Ecto neural progenitor cell (in vitro differentiated cells): ENCODE measurements at places on chromosomes 11 and 22.
A peak's percentile ranks its signal among the peaks of the same experiment; 100 is the strongest.

DNA sequence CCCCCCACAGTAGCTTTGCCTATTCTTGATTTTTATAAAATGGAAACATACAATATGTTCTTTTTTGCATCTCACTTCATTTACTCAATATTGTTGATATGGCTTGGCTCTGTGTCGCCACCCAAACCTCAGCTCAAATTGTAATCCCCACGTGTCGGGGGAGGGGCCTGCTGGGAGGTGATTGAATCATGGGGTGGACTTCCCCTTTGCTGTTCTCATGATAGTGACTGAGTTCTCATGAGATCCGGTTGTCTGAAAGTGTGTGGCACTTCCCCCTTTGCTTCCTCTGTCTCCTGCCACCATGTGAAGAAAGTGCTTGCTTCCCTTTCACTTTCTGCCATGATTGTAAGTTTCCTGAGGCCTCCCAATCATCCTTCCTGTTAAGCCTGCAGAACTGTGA, 431.3 kb downstream of the MN1 start:
- no peak for DNase-seq

DNA sequence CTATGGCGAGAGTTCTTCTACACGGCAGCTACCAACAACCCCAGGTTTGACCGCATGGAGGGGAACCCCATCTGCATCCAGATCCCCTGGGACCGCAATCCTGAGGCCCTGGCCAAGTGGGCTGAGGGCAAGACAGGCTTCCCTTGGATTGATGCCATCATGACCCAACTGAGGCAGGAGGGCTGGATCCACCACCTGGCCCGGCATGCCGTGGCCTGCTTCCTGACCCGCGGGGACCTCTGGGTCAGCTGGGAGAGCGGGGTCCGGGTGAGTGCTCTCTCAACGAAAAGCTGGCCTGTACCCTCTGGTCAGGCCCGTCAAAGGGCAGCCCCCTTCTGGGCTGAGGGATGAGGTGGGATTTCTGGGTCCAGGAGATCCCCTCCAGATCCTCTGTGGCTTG, 15.9 kb upstream of the MAPK8IP1 start:
- DNase-seq, result no peak

DNA sequence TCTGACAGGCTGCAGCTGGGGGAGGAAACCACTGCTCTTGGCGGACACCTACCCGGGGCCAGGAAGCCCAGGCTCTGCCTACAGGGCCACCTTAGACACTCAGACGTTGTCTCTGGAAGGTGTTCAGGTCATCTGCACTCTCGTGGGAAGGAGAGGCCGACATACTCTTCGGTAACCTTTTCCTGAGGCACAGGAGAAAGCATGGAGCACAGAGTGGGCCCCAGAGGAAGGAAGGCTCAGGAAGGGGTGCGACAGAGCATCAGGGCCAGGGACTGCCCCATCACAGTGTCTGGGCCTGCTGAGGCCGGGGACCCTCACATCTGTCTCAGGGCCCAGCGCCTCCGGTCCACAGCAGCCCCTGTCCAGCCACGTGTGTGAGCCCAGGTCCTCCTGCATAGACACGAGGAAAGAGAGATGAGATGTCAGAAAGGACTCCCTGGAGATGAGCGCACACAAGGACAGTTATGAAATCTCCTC, 18.2 kb upstream of the TUB start:
- no peak for DNase-seq

DNA sequence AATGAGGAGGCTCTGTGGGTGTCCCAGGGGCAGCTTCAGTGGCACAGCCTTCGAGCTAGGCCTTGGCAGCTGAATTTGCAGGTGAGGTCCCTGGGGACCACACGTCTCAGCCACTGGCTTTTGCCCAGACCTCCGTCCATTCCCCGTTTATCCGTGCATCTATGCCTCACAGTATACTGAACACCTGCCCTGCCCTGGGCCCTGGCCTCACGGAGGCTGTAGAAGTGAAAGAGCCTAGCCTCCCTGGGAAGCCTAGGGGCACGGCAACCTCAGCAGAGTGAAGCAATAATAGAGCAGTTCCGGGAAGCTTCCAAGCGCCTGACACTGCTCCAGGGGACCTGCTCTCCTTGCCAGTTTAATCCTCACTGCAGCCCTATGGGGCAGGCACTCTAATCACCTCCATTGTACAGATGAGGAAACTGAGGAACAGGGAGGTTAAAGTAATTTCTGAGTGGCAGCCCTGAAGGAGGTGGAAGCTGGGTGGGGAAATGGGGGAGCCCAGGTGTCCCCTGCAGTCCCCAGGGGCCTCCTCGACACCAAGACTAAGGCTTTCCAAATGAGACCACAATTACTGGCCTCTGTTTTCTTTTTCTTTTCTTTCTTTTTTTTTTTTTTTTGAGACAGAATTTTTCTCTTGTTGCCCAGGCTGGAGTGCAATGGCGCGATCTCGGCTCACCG, 2.7 kb upstream of the NFAM1 start:
- DNase-seq, result no peak

- no peak for DNase-seq
These were observed 759.4 kb downstream of the OPCML start for GRCh38 chr11:132772703-132773545.

GRCh38 chr22:36781656-36782627, 6.0 kb upstream of the IFT27 start:
- DNase-seq, result peak; percentile 89

GRCh38 chr11:34184505-34185015, 79.1 kb downstream of the NAT10 start:
- no peak for DNase-seq

DNA sequence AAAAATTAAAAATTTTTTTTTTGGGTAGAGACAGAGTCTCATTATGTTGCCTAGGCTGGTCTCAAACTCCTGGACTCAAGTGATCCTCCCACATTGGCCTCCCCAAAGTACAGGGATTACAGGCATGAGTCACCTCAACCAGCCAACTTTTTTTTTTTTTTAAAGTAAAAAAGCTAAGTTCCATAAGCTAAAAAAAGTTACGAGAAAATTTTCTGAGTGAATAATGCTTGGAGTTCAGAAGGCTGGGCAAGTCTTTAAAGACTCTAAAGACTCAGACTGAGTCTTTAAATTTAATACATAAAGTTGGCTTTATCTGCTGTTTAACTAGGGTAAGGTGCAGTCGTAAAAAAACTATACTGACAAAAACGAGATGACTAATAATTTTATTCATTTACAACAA, 5.6 kb downstream of the DDX6 start:
- no peak for DNase-seq

- peak; percentile 67 for DNase-seq
These were observed at the start of gene CD44 for GRCh38 chr11:35138943-35139721. CD44 (plus strand) TSS chr11:35139171; CDS start chr11:35139304, 133 bp downstream.

DNA sequence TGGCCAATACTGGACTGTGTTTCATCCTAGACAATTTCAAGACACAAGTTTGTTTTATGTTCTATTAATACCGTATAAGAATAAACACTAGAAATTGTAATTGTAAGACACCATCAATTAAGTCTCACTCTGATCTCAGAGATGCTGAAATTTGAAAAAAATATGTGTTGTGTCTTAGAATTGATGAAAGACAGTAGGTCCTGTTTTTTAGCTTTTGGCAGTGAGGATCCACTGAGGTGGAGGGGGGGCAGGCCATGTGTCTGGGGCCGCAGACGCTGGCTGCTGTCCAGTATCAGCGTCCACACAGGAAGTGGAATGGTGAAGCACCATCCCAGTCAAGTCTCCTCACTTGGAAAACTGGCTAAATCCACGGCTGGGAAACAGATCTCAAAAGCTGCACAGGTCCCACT, 22.5 kb upstream of the ALG8 start:
- DNase-seq, result no peak

- no peak for DNase-seq
These were observed 6.6 kb upstream of the C22orf39 start for GRCh38 chr22:19454156-19454555.

DNA sequence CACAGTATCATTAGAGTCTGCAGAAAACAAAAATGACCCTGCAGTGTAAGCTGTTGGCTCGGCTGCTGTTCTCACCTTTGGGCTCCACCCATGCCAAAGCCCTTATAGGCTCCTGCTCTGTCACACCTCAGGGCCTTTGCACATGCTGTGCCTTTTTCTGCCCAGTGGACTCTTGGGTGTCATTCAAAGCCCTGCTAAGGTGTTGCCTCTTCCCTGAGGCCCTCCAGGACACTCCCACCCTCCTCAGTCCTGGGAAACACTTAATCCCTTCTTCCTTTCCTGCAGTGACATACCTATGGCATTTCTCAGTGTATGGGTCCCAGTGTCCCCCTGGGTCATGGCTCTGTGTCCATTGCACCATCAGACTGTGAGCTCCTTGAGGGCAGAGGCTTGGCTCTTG, 29.1 kb upstream of the CACNG2 start:
- DNase-seq, result peak; percentile 27

DNA sequence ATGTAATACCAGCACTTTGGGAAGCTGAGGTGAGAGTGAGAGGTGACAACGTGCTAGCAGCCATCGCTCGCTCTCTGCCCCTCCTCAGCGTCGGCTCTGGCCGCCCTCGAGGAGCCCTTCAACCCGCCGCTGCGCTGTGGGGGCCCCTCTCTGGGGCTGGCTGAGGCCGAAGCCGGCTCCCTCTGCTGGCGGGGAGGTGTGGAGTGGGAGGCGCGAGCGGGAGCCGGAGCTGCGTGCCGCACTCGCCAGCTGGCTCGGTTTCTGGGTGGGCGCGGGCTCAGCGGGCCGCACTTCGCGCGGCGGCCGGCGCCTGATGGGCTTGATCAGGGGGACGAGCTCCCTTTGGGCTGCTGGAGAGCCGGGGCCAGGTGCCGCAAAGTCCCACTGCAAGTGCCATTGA, 98.9 kb upstream of the UBASH3B start:
- peak; percentile 84 for DNase-seq

DNA sequence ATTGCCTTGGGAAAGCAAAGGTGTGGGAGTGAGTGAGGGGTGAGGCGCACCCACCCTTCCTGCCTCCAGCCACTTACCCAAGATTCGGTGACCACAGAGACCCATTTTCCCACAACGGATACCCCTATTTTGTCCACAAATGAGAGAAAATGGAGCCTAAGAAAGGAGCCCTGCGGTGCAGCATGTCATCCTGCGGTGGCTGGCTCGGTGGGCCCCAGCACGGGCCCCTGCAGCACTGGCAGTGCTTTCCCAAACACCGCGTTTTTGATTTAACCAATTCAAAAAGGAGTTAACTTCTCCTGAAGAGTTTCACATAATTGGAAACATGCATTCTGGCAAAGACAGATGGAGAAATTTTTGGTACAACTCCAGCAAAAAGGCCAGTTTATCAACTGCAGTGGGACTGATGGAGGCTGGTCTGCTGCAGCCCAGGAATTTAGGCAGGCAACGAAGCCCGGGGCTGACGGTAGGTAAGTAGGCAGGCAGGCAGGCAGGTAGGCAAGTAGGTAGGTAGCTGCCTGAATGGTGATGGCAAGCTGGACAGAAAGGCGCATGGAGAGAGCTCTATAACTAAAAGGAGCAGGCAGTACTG, 84.2 kb downstream of the FDX1 start:
- DNase-seq, result no peak

DNA sequence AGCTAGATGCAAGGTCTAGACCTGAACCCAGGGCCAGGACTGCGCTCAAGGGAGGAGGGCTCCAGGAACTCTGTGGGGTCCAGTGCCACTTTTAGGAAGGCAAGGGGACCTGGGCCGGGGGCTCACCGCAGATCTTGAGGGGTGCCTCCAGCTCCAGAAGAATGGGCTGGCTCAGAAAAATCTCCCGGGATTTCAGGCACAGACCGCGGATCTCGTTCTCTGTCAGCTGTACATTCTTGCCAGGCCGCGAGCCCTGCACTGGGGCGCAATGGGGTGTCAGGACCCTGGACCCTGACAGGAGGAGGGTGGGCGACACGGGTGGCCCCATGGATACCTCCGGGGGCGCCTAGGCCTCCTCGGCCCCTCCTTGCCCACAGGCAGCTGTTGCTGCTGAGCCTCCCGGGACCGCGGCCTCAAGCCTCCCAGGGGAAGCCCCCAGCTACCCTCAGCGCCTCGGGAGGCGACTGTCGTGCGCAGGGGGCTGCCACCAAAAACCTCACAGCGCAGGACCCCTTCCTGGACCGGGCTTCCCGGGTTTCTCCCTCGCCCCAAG, 640 bp downstream of the PPP1CA start:
- DNase-seq, result no peak

DNA sequence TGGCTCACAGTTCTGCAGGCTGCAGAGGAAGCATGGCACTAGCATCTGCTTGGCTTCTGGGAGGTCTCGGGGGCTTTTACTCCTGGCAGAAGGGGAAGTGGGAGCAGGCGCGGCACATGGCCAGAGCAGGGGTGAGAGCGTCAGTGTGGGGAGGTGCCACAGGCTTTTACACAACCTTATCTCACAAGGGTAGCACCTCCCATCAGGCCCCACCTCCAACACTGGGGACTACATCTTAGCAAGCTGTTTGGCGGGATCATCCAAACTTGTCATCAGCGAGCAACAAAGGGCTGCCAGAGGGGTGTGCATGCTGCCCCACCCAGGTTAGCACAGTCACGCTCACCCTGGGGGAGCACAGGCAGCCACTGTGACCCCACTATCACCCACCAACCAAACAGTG, 18.9 kb upstream of the YPEL1 start:
- no peak for DNase-seq
